NCI-H1048 (cell line): ENCODE measurements at places on chromosomes 3 and 15.

- no peak for DNase-seq
These were observed 186.5 kb upstream of the GAP43 start for GRCh38 chr3:115436767-115437301.

DNA sequence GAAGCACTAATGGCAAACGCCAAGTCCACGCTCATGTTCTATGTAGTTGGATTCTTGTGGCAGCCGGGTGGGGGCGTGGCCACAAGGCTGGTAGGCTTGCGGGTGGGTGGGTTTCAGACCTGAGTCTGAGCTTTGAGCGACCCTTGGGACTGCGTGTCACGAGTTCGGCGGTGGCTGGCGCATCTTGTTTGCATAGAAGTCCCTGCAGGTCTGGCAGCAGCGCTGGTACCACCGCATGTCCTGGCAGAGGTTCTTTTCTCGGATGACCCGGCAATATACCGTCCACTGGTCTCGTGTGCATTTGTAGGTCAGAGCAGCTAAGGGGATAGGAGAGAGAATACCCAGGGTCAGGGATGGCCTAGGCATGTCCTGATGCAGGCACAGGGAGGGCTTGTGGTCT lies 241.0 kb upstream of the LYSMD4 start:
- no peak for DNase-seq

- DNase-seq = no peak
These were observed 13.5 kb upstream of the CCDC80 start for GRCh38 chr3:112654492-112654891.

DNA sequence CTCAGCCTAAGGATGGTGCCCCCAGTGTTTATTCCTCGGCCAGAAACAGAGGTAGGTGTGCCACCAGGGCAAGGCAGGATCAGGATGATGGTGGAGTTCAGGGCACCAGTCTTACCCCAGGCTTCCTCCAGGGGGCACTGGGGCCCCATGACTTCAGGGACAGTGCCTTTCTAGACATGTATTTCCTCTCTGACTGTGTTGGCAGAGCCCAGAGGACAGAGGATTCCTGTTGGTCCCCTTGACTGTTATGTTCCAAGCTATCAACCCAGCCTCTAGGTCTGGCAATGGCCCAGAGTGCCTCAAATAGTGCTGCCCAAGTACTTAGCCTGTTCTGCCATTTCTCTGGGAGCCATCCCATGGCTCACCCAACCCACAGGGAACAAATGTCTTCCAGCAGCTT lies 2.8 kb downstream of the HEMK1 start:
- DNase-seq = no peak

GRCh38 chr3:4233488-4233887 lies 69.7 kb upstream of the SETMAR start:
- no peak for DNase-seq

DNA sequence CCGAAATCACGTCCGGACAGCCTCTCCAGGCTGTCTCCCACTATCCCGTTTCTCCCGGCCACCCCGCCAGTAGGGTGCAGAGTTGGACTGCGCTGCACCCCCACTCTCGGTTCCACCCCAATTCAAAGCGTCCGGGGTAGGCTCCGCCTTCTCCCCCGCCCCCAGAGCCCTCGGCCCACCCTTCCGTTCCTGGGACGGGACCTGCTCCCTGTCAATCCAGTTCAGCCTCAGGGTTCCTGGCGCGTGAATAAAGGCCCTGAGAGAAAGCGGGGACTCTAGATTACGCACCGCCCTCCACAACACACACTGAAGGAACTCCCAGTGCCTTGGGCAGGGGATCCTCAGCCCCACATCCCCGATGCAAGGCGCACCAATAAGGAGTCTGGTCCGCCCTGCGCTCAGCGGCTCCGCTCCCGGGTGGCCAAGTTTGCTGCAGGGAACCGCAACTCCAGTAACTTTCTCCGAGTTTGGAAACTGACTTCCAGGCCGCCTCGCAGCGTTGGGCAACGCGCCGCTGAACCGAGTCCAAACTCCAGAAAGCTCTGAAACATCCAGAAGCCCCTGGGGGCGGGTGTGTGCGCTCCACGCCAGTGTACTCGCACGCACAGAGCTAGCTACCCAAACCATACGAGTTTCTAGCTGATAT lies 1.9 kb downstream of the ADAMTS9 start:
- peak; percentile 30 for DNase-seq

- no peak for DNase-seq
These were observed 1.2 kb downstream of the IFT122 start for GRCh38 chr3:129441215-129441614.

DNA sequence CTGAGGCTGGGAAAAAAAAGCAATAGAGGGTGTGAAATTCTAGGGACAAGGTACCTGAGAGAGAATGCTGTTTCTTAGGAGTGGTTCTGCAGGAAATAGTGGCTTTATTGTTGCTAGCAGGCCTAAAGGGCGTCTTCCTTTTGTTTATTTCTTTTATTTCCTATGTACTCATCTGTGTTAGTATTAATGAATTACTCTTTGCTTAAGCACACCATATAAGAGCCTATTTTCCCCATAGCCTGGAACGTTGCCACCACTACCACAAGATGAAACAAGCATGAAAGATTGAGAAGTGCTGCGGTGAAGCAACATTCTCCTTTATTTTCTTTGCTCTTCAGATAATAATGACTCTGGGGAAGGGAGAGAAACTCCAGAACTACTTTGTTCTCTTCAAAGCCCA lies 21.3 kb upstream of the GOLIM4 start:
- no peak for DNase-seq

DNA sequence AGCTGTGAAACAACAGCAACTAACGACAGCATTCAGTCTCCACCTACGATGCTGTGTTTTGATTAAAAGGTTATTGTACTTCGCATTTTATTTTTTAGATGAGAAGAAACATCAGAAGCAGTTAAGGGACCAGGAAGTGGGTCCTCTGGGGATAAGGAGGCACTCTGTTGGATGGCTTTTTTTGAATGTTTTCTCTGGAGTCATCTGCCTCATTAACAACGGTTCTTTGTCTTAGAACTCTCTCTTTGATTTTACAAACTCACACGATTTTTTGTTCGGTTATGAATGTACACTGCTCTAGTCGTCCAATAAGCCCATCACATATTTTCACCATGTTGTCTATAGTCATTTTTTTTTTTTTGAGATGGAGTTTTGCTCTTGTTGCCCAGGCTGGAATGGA lies 36.0 kb upstream of the ARPIN start:
- no peak for DNase-seq

DNA sequence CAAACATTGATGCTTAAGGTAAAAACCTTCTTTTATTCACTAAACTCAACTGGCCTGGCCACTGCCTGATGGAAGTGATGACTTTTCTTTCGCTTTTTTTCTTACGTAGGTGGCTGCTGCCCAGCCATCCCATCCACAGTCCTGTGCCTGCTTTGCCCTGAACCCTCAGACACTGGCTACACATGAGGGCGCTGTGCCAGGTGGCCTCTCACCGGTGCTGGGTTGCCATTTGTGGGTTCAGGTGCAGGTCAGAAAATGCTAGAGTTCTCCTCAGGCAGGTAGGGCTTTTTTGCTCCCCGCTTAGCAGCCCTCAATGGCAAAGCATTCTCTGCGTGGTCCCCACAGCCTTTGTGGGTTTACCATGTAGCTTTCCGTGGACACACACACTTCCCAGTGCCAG lies 88.3 kb upstream of the PRR23E start:
- no peak for DNase-seq

DNA sequence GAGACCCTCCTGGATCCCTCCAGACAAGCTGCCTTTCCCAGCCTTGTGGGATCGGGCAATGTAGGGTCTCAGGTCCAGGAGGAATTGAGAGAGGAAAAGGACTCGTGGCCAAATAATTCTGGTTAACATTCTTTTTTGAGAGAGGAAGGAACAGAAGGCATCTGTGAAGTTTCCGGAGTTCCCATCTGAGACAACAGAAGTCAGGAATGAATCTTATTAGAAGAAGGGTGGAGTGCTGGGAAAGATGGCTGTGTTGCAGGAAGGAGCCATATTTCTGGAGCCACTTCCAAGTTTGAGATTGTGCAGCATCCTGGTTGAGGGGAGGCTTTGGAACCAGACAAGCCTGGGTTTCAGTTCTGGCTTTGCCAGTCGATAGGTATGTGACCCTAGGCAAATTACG lies 9.4 kb downstream of the BOC start:
- no peak for DNase-seq

GRCh38 chr3:38002940-38003339 lies 12.4 kb downstream of the VILL start:
- DNase-seq = no peak

DNA sequence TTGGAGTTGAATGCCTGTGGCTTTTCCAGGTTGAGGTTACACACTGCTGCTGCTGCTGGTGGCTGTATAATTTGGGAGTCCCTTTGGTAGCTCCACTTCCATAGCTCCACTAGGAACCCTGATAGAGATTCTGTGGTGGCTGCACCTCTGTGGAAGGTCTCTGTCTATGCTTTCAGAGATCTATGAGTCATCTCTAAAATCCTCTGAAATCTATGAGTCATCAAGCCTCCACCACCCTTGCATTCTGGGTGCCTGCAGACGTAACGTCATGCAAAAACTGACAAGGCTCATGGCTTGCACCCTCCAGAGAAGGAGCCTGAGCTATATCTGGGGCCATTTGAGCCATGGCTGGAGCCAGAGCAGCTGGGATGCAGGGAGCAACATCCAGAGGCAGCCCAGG lies 1037.0 kb upstream of the CFAP20DC start:
- DNase-seq = no peak

DNA sequence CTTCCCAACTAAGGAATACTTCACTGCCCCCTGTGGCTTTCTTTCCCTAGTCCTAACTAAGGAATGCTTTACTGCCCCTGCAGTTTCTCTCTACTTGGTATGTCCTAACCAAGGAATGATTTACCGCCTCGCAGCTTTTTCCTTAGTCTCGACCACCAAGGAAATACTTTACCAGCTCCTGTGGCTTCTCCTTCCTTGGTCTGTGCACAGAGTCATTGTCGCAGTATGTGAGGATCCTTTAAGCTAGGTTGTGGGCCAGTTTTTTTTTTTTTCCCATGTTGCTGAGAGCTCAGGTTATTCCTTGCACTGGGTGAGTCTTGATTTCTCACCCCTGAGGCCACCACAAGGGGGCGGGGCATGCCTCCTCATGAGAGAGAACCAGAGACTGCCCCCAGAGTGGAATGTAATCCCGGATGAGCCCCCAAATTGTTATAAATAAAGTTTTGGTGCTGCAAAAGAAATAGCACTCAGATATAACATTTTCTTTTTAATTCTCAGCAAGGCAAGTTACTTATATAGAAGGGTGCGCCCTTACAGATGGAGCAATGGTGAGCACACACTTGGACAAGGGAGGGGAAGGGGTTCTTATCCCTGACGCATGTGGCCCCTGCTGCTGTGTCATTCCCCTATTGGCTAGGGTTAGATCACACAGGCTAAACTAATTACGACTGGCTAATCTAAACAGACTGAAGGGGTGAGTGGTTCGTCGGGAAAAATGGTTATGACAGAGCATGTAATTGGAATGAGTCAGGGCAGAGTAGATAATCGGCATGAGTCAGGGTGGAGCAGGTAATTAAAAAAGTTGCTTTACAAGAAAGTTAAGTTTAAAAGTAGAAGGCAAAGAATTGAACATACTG lies 27.0 kb downstream of the NDUFB4 start:
- peak; percentile 33 for DNase-seq

DNA sequence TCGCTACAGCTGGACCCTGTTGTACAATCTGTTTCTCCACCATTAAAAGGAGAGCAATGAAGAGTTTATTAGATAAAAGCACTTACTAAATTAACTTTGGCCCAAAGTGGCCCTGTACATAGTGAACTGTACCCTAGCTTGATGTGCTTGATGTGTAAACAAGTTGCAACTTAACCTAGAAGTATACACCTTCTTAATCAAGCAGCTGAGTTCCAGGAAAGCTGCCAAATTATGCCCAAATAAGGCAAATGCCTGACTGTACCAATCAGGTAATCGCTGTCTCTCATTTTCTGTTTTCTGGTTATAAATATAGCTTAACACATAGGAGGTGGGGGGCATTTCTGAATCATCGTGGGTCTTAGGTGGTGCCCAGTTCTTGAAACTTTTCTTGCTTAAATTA lies 704.8 kb upstream of the CBLB start:
- no peak for DNase-seq

DNA sequence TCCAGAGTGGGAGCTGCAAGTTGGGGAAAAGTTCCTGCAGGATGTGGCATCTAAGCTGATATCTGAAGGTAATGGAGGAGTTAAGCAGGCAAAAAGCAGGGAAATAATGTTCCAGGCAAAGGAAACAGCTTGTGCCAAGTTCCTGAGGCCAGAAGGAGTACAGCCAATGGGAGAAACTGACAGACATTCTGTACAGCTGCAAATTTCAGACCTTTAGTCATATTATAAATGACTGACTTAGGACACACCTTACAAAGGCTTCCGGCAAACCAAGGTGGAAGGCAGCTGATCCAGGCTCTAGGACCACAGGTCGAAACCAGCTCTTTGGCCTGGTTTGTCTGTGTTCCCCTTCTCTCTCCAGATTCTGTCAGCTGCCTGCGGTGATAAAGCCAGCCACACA lies 9.3 kb downstream of the WWTR1 start:
- DNase-seq = no peak

- no peak for DNase-seq
These were observed 120.7 kb upstream of the WNT7A start for GRCh38 chr3:14000556-14000955.
